ENCODE measurements at places on chromosomes 11 and 22. TPM values are rescaled to one million over a fixed set of nuclear protein-coding genes. Genes with fewer than 3 reads are reported as not detected.

DNA sequence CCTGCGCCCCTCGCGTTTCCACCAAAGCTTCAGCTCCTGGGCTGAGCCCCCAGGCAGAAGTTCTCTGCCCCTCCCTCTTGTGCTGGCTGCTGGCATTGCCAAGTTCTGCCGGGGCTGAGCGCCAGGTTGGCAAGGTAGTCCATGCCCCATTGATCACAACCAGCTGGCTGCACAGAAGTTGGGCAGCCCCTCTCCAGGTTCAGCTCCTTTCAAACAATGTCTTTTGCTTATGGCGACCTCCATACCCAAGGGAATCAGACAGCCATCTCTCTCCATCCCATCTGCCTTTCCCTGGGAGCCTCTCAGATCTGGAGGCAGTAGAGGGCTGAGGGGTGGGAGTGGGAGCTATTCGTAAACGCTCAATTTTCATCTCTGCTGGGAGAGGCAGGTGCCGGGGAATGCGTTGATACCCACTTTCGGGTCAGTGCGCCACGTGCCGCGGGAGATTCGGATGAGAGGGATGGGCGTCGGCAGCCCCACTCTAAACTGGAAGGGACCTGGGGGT lies 1.5 kb downstream of the ADAMTS8 start:
- peaks cover 5% of the 10 kb centered on the region for H3K4me1 ChIP-seq
- H3K36me3 ChIP-seq = no peaks in the 10 kb centered on the region
- no peak overlapping the region for H3K4me3 ChIP-seq
- H3K27ac ChIP-seq = no peak overlapping the region
- H3K27me3 ChIP-seq = peaks cover 27% of the 10 kb centered on the region

- DNase-seq = peak; percentile 66
- H3K27me3 ChIP-seq = no peaks in the 10 kb centered on the region
- no peak overlapping the region for H3K4me3 ChIP-seq
Measured at GRCh38 chr22:44828193-44828592, 75.8 kb downstream of the ARHGAP8 start.

GRCh38 chr11:121946514-121946913 lies 169.5 kb downstream of the BLID start:
- no peak overlapping the region for H3K4me3 ChIP-seq
- H3K36me3 ChIP-seq = no peaks in the 10 kb centered on the region
- H3K27me3 ChIP-seq = no peaks in the 10 kb centered on the region
- H3K4me1 ChIP-seq = no peaks in the 10 kb centered on the region
- DNase-seq = no peak

DNA sequence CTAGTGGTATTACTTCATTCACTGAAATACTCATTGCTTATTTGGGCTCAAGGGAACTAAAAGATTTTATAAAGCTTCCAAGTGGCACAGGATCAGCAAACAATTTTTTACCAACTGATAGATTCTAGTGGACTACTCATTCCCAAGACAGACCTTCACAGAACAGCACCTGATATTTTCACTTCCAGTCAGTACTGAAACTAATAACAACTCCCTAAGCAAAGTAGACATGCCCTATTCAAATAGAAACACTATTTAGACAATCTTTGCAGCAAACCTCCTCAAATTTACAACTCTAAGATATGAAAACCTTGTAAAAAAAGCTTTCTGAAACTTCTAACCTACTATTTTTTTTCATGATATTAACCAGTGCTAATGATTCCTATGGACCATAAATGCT lies 2345.8 kb downstream of the LRRC4C start:
- no peaks in the 10 kb centered on the region for H3K27me3 ChIP-seq
- no peak for DNase-seq
- no peaks in the 10 kb centered on the region for H3K4me1 ChIP-seq
- H3K4me3 ChIP-seq = no peak overlapping the region
- no peaks in the 10 kb centered on the region for H3K36me3 ChIP-seq

GRCh38 chr11:82831364-82831763 lies 68.9 kb downstream of the PRCP start:
- H3K4me1 ChIP-seq = peaks cover 8% of the 10 kb centered on the region
- no peaks in the 10 kb centered on the region for H3K27me3 ChIP-seq

CARNS1 gene
- 0.09 TPM for total RNA-seq

MYO18B gene
- total RNA-seq = 0.07 TPM

ROM1 gene
- 1.3 TPM for total RNA-seq

RTN4R gene
- 10.7 TPM for total RNA-seq

All from Caco-2 (cell line).